Effector CD4-positive, alpha-beta T cell (primary cell): ENCODE measurements at places on chromosomes 3 and 15.
A peak's percentile ranks its signal among the peaks of the same experiment; 100 is the strongest.

DNA sequence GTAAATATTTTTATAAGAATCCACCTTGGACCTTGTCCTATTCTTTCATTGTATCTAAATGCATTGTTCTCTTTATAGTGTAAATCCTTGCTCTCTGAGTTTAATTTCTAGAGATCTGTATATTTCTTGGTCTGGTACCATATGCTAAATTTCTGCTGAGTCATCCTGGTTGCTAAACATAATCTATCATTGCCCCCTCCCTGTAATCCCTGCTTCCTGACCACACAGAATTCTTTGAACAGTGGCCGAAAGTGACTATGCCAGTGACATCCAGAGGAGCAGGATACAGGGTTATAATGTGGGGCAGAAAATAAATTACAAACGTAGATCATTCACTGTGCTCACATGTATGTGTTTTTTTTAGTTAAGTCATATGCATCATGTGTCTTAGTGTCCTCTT is 143.1 kb downstream of the DIPK2A start:
- no peak for DNase-seq

DNA sequence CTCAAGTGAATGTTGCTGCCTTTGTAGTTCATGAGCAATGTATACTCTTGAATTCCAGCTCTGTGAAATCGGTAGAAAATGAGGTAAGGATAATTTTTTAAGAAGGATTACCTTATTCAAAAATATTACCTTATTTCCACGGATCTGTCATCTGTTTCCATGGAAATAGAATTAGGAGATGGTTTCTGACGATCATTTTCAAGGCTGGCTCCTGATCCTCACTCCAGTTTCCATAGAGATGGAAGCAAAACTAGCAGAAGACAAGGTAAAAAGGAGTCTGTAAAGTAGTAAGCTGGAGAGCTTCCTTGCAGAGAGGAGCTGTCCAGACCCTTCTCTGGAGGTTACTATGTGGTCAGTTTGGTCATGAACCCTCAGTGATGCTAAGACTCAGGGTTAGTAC is 55.5 kb downstream of the CACNA2D3 start:
- DNase-seq = no peak

DNA sequence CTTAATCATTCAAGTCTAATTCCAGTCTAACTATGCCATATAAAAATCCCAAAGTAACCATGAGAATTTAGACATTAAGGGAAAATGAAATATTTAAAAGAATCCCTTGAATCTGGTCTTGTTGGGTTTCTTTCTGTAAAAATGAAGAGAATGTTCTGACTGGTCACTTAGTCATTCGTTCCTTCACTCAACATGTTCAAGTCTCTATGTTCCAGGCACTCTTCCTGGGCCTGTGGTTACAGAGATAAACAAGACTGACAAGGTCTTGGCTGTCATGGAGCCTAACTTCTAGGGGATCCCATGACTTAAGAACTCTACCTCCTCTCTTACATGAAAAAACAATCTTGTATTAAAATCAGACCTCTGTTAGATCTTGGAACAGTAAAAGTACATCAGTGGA is 638.6 kb upstream of the TBL1XR1 start:
- no peak for DNase-seq

DNA sequence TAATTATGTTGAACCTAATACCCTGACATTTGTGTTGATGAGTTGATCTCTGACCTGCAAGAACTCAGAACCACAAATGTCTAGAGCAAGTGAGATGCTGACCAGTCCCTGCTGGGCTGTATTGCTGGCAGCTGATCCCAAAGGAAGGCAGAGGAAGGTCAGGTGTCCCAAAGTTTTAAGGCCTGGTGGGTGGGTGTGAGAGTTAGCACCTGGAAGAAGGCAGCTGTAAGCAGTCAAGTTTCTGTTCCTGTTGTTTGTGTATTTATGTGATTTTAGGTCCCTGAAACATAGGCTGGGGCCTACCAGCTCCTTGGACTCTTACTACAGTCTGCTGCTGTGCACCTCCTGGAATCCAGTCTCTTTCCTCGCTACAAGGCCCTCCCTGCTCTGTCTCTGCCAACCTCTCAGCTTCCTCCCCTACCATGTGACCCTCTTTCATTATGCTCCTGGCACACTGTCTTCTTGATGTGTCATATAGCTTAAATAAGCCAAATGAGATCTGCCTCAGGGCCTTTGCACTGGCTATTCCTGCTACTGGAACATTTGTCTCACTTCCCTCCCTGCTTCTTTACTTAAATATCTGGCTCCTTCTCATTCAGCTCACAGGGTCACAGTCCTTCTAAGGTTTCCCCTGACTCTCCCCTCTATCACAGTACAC is 31.0 kb upstream of the ATOSA start:
- DNase-seq = no peak

GRCh38 chr15:59501597-59501996 is 63.6 kb downstream of the FAM81A start:
- no peak for DNase-seq

- DNase-seq = peak; percentile 56
Measured at GRCh38 chr3:198080521-198081384, 120.7 kb downstream of the LMLN start.

GRCh38 chr3:128508852-128509251 is 15.9 kb upstream of the GATA2 start:
- DNase-seq = no peak

DNA sequence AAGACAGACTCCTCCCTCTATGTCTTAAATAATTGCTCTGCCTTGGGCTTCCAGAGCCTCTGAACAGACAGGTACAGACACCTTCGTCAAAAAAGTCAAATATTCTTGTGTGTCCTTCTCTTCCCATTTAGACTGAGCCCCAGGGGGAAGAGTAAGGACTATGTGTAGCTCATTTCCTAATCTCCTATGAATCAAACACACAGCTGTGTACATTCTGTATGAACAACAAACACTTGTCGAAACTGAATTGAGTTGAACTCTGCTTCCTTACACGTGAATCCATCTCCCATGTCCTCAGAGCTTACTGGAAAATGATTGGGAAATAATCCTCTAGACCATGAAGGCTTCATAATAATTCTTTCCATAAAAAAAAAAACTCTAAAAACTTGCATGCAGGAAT is 80.8 kb downstream of the MOBP start:
- DNase-seq = no peak

- no peak for DNase-seq
Measured at GRCh38 chr15:41878355-41878699, 15.5 kb downstream of the SPTBN5 start.

- DNase-seq = no peak
Measured at GRCh38 chr3:149226776-149227175, 5.1 kb upstream of the CP start.

DNA sequence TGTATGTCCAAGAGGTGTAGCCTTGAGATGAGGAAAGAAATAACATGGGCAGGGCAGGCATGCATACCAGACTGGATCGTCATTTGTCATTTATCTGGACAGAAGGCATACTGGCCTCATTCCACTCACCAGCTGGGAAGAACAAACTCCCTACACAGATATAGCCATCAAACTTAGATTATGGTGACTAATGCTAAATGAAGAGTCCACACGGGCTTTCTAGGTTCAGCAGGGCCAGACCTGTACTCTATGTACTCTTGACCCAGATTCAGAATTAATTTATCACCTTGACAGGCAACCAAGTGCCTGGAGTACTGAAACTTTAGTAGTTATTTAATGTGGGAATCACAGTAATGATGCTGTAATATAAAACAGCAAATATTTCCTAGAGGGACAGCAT is 164.3 kb upstream of the IL12A start:
- no peak for DNase-seq

DNA sequence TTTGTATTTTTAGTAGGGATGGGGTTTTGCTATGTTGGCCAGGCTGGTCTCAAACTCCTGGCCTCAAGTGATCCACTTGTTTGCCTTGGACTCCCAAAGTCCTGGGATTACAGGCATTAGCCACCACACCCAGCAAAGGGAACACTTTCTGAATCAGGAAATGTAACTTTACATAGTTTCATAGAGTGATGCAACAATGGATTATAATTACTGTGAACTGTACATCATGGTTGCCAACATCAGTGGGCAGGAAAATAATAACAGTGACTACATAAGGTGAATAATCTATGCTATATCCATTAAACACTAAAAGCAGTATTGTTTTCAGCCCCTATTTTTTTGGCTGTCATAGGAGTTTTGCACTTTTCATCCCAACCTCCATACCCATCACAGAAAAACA is 5.0 kb upstream of the KPNA1 start:
- DNase-seq = no peak

DNA sequence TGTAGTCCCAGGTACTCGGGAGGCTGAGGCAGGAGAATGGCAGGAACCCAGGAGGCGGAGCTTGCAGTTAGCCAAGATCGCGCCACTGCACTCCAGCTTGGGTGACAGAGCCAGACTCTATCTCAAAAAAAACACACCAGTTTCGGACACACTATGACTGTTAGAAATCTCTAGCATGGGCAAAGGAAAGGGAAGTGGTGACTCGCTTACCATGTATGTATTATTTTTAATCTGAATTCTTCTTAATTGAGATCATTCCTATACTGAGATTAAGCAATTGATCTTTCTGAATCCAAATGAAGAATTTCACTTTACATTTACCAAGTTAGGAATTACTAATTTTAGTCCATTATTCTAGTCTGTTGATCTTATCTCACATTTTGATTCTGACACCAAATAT is 459.2 kb upstream of the ALCAM start:
- no peak for DNase-seq

DNA sequence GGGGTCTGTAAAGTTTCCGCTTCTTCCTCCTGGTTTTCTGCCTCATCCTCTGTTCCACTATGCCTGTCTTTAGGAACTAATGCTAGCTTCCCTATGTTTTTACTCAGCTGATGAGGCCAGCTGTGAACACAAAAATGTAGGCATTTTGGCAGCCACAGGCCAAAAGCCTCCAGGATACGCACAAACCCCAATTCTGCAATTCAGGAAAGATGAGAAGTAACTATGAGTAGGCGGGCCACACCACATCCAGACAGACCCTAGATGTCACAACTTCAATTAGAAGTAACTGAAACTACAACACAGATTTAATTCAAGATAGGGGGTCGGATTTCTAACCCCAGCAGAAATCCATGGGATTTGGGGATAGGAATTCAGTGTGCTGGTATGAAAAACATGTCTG is 11.9 kb downstream of the CA12 start:
- DNase-seq = no peak

DNA sequence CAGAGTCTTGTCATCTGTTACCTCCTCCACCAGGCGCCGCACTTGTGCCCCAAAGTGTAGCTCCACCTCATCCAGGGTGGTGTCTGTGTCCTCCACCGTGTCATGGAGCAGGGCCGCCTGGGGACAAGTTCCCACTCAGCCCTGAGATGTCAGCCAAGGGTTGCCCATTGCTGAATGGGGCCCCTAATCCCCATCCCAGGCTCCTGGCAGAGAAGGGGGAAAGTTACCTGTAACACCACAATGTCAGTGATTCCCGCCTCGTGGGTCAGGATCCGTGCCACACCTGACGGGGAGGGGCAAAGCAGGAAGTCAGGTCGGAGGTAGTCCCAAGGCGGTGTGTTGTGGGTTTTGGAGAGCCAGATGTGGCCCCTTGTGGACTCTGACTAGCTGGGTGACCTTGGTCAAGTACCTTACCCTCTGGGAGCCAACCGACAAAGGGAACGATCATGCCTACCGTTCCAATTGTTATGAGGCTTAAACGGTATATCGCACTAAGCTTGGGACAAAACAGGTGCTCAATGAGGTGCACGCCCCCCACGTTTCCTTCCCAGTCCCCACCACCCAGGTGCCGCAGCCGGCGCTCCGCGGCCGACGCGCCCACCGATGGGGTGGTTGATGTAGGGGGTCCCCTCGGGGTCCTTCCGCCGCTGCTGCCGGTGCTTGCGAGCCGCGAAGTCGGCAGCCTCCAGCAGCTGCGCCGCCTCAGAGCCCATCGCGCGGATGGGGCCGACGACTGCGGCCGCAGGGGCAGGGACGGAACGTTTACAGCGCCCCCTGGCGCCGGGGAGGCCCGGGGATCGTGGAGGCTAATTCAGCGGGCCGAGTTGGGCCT is at the start of gene HDDC3:
TSS of gene HDDC3 (minus strand) at position 722 of the 832 bp plus-strand sequence. CDS start at position 713, 9 bp downstream.
- DNase-seq = peak; percentile 87

DNA sequence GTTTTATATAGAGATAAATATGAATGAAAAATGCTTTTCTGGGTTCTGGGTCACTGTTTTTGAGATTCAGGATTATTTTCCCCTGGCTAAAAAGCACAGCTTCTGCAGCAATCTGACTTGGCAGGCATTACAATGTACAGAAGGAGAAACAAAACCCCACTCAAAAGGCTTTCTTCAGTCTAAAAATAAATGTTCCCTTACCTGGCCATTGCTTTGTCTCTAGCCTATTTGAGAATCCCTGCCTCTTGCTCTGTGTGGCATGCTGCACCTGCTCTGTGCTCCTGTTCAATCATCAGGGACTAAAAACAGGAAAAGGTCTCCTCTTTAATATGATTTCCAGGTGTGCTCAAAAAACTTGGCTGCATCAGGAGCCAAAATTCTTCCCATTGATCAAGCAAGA is 187.4 kb upstream of the STAC start:
- no peak for DNase-seq

GRCh38 chr15:31605467-31605931 is 278.9 kb downstream of the KLF13 start:
- DNase-seq = no peak

DNA sequence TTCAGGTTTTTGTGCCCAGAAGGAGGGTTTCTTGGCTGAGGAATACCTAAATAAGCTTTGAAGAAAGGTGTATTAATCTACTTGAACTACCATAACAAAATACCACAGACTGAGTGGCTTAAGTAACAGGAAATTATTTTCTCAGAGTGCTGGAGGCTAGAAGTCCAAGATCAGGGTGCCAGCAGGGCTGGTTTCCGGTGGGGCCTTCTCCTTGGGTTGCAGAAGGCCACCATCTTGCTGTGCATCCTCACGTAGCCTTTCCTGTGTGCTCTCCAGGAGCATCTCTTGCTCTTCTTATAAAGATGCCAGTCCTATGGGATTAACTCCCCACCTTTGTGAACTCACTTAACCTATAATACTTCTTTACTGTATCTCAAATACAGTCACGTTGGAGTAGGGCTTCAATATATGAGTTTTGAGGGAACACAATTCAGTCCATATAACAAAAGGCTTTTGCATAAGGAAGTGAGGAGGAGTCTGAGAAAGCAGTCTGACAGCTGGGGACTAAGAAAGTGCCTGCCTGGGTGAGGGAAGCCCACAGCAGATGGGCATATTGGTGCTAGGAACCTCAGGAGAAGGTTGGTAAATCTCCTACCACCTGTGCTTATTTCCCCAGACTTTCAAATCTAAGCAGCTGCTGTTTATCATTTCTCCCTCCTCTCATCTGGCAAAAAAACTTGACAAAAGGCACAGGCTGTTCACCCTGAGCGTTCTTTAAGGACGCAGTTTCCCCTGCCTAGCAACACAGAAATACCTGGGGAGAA is 89.6 kb upstream of the CBLB start:
- no peak for DNase-seq

DNA sequence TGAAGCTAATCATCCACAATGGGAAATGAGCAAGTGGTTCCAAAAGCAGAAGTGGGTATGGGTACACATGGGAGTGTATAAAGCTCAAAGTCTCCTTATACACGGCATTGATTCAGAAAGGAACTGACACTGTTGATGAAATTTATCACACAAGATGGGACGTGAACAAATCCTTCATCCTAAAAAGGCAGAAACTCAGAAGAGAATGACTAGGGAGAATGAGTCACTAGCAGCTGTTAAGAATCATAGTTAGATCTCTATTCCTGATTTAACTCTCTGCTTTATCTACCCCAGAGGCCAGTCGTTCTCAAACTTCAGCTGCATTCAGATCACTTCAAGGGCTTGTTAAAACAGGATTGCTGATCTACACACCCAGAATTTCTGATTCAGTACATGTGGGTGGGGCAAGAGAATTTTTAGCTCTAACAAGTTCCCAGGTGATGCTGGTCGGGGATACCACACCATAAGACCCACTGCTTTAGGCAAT is 97.7 kb upstream of the PHLDB2 start:
- DNase-seq = no peak
